ENCODE measurements at places on chromosomes 6 and 20.

DNA sequence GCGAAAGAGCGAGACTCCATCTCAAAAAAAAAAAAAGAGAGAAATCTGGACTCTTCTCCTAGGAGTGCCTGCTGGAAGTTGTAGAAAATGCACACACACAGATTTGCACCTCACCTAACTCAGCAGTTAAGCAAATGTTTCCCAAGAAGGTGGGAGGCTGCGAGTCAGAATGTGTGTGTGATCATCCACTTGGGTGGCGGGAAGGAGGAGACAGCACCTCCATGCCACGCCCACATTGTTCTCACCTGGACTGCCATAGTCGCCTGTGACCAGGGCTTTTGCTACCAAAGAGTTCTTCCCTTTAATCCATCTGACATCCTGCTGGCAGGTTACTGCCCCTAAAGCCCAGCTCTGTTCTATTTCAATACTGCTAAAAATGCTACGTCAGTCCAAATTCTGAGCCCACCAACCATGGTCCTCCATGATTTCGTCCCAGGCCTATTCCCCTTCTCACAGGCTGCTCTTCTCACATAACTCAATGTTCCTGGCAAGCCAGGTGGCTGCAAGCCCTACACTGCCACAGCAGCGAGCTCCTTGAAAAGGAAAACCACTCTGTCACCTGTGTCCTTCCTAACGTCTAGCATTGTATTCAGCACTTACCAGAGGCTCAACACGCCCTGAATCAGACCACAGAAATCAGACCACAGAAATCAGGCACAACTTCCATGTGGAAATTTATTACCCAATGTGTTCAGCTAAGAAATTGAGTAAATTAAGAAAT lies 77.5 kb downstream of the PSMG4 start:
- DNase-seq, result no peak

GRCh38 chr6:56507517-56507916 lies 135.2 kb downstream of the DST start:
- DNase-seq, result no peak

GRCh38 chr6:49564552-49564951 lies 14.1 kb downstream of the C6orf141 start:
- DNase-seq, result no peak

GRCh38 chr6:111846492-111847409 lies 26.5 kb downstream of the FYN start:
- DNase-seq, result no peak

- no peak for DNase-seq
These were observed 57.9 kb downstream of the TP53INP2 start for GRCh38 chr20:34762031-34762555.

GRCh38 chr20:20827992-20828597 lies 115.7 kb upstream of the RALGAPA2 start:
- no peak for DNase-seq

- no peak for DNase-seq
These were observed 26.4 kb downstream of the FRK start for GRCh38 chr6:116034327-116034726.

DNA sequence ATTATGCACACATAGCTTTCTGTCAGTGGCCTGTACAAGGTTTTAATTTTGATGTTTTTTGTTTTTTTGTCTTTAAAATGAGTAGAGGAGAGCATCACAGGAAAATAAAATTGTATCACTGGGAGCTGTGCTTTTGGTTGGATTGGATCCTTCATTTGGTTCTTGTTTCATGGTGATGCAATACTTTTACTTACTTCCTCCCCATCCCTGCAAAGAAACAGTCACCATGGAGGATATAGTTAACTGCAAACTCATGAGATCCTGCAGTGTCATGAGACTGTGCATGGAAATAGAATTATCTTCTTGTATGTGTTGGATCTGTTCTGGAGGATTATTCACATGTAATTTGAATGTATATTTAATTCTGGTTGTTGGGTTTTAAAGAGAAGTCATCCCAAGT lies 122.3 kb downstream of the JARID2 start:
- no peak for DNase-seq

DNA sequence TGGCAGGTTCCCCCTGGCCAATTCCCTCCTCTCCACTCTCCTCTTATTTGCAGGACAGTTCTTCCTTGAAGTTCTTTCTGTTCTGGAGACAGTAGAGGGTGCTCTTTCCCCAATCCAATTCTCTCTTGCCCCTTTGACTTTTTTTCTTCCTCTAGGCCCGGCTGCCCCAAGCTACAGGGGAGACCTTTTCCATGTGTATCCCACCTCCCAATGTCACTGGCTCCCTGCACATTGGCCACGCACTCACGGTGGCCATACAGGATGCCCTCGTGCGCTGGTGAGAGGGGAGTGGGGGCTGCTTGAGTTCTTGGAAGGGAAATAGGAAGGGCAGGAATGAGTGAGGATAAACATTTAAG lies 1.5 kb downstream of the VARS2 start:
- no peak for DNase-seq

DNA sequence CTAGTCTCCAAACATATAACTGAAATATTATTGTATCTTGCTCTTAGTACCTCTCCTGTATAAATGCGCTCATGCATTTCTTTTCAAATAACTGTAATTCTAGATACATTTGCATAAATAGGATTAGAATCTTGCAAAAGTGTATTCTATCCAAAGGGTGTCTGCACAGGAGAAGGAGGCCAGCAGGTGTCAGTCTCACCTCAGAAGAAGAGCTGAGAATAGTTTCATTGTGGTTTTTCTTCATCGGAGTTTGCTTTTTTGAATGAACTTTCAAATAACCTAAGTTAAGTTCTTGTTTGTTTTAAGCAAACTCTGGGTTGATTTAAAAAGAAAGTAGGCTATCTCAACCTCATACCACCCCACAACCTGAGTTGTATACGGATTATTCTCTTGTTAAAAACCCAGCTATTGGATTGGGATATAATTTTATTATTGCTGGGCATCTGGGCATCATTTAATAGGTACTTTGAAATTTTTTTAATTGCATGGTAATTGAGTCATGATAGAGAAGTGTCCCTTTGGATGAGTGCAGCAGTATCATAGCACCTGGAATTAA lies 125.0 kb upstream of the MLIP start:
- no peak for DNase-seq

DNA sequence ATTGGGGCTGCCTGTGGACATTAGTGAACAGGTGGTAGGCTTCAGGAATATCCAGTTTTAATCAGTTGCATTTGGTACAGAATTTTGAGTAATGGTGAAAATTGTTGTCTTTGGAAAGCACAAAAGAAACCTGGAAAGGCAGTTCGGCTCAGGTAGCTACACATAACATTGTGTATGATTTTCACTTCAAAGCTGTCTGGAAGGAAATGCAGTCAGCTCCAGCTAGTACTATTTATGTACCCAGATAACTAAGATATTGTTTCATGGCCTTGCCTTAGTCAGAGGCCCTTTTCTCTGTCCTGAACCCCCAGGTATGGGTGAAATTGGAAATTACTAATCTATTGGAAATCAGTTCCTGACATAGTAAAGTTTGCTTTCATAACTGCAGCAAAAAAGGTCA lies 195.6 kb upstream of the UST start:
- no peak for DNase-seq

GRCh38 chr6:150456902-150457643 lies 88.3 kb downstream of the IYD start:
- no peak for DNase-seq

GRCh38 chr6:129351807-129352206 lies 358.2 kb downstream of the ARHGAP18 start:
- no peak for DNase-seq

- DNase-seq, result no peak
These were observed 75.3 kb downstream of the UTRN start for GRCh38 chr6:144360401-144360800.

GRCh38 chr20:36585410-36586125 lies 12.2 kb downstream of the TGIF2 start:
- no peak for DNase-seq

DNA sequence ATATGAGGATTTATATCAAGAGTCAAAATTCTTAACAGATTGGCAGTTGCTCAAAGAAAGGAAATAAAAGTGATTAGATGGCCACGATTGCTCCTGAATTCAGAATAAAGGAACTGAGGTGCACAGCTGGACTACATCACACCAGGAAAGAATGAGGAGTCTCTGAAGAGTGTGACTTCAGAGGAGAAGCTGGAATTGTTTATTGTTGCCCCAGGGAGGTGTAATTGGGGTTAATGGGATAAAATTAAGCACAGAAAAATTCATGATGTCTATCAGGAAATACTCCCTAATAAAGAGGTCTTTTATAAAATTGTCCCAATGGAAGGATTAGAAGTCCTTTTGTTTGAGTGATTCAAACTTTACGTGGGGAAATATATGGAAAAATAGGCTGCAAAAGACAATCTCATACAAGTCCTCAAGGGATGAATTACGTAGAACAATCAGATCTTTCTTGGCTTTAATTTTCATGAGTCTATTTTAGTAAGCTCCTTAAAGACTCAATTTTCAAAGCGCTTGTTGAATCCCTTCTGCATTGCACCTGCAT lies 208.6 kb upstream of the RNF217 start:
- DNase-seq, result no peak

DNA sequence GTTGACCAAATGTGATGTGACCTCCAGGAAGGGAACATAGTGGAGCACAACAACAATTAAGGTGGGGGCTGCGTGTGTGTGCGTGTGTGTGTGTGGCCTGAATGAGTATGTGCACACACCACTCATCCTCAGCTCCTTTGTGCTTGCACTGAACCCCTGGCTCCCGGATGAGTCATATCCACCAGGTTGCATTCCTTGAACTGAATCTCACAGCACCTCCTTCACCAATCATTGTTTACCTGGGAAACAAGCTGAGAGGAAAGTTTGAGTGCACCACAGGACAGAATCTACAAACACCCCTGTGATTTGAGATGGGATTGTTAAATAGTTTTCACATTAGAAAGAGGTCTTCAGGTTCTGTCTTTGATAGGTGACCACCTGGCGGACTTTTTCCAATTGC lies 33.7 kb upstream of the GPR6 start:
- no peak for DNase-seq

DNA sequence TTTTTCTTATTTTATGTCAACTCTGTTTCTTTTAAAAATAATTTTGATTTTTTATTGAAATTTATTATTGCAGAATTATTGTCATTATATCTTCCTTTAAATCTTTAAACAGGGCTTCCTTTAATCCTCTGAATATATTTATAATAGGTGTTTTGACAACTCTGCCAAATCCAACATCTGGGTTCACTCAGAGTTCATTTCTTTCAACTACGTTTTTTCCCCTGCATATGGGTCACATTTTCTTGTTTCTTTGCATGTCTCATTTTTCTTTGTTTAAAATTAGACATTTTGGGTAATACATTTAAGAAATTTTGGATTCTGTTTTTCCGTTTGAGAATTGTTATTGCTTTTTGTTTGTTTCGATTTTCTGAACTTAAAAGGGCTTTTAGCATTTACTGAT lies 655.1 kb upstream of the CITED2 start:
- no peak for DNase-seq

- DNase-seq, result no peak
These were observed 3.3 kb downstream of the ID1 start for GRCh38 chr20:31608251-31608945.

DNA sequence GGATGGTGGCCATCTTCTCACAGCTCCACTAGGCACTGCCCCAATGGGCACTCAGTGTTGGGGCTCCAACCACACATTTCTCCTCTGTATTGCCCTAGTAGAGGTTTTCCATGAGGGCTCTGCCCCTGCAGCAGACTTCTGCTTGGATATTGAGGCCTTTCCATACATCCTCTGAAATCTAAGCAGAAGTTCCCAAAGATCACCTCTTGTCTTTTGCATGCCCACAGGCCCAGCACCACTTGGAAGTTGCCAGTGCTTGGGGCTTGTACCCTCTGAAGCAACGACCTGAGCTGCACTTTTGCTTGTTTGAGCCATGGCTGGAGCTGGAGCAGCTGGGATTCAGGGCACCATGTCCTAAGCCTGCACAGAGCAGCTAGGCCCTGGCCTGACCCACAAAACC lies 189.1 kb upstream of the EYS start:
- no peak for DNase-seq

Data from stimulated activated CD4-positive, alpha-beta T cell treated with anti-CD3 and anti-CD28 coated beads, Interleukin-4, amount 100 ng/mL, for 1 hour (primary cell).